IPS-NIHi11 (cell line): ENCODE measurements at places on chromosomes 1 and 21.

DNA sequence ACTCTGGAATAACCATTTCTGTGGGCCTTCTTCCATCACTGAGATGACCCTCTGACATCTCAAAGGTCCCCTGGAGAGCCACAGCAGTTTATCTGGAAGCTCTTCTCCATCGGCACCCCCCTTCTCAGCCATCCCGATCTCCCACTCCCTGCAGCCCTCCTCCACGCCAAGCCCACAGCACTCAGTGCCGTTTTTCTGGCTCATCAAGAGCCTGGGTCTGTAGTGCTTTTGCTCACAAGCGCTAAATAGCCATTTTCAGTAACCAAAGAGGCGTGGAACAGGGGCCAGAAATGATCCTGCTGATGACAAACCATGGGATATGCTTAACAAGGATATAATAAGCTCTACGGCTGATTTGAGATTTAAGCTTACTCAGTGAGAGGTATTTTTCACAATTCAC is 17.6 kb downstream of the SEC16B start:
- no peak for DNase-seq

DNA sequence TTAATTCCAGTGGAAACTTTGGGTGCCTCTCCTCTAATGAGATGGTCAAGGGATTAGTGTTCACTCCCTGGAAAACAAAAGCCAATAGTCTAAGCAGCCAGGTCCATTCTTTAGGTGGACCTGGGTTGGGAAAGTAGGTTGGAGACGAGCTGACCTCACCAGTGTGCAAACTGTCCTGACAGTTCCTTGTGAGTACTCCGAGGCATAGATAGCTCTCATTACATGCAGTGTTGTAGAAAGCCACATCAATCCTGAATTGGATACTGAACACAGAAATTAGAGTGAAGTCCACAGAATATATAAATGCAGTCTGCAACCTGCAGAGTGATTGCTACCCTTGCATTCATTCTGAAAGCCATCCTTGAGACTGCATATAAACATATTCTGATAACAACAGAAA is 675.1 kb upstream of the CXADR start:
- DNase-seq = no peak

DNA sequence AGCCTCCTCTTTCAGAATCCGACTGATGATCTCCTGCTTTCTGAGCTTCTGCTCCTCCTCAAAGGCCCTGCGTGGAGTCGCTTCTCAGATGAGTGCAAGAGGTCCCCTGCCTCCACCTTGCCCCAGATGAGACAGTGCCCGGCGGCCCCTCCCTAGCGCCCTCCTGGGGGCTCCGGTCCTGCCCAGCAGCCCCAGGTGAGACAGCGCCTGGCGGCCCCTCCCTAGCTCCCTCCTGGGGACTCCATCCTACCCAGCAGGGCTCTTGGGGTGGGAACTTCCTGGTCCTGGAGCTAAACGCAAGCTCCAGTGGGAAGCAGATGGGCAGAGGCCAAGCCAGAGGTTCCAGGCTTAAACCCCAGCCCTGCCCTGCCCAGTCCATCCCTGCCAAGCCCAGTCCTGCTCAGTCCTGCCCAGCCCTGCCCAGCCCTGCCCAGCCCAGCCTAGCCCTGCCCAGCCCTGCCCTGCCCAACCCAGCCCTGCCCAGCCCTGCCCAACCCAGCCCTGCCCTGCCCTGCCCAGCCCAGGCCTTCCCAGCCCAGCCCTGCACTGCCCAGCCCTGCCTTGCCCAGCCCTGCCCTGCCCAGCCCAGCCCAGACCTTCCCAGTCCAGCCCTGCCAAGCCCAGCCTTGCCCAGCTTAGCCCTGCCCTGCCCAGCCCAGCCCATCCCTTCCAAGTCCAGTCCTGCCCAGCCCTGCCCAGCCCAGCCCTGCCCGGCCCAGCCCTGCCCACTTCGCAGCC is 34.6 kb downstream of the CFAP74 start:
- no peak for DNase-seq

GRCh38 chr1:154582885-154583284 is 15.3 kb downstream of the CHRNB2 start:
- DNase-seq = no peak

- DNase-seq = no peak
Measured at GRCh38 chr21:41760411-41760810, 6.4 kb downstream of the RIPK4 start.

DNA sequence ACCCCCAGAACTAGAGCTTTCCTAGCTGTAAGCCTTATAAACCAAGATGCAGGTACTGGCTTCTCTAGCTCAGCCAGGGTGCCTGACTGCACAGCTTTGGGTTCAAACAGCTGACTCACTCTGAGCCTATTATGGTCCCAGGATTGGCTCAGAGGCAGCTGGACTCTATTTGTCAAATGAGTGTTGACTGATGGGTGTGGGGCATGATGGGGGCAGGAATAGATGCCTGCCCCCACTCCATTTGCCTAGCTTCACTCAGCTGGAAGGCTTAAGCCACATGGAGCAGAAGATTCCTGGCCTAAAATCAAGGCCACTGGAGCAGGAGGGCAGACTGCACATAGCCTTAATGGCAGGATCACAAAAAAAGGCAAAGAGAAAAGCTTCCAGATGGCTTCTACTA is 90.5 kb downstream of the PIK3R3 start:
- no peak for DNase-seq

- DNase-seq = no peak
Measured at GRCh38 chr1:171800342-171800741, 18.9 kb downstream of the METTL13 start.

- DNase-seq = no peak
Measured at GRCh38 chr1:165254376-165254775, 102.1 kb downstream of the LMX1A start.

DNA sequence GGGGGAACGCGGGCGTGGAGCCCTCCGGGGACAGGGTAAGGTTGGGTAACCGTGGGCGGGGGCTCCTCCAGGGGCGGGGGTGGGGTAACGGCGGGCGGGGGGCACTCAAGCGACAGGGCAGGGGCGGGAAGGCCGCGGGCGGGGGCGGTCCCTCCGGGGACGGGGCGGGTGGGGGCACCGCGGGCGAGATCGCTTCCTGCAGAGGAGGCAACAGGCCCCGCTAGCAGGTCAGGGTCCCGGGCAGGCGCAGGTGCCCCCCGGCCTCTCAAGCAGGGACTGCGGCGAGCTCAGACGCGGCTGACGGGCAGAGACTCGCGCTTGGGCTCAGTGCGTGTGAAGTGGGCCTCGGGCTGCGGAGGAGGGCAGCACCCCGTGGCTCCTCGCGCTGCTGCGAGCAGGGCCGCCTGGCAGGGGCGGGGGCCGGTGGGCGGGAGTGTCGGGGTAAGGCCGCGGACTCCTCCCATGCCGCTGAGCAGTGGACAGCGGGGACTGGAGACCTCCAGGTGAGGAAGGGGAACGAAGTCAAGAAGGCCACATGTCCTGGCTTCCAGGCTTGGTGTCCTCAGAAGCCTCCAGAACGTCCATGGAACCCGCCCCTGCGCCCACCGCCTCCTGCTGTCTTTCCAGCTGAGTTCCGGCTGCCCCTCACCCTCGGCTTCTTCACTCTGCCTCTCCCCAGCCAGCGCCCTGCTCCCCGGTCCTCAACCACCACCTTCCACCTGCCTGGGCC is 627 bp upstream of the GNB1 start:
- DNase-seq = peak; percentile 89

GRCh38 chr21:46153247-46154154 is 1.9 kb downstream of the FTCD start:
- peak; percentile 87 for DNase-seq

GRCh38 chr1:70487910-70488665 is 77.0 kb downstream of the CTH start:
- DNase-seq = peak; percentile 65

DNA sequence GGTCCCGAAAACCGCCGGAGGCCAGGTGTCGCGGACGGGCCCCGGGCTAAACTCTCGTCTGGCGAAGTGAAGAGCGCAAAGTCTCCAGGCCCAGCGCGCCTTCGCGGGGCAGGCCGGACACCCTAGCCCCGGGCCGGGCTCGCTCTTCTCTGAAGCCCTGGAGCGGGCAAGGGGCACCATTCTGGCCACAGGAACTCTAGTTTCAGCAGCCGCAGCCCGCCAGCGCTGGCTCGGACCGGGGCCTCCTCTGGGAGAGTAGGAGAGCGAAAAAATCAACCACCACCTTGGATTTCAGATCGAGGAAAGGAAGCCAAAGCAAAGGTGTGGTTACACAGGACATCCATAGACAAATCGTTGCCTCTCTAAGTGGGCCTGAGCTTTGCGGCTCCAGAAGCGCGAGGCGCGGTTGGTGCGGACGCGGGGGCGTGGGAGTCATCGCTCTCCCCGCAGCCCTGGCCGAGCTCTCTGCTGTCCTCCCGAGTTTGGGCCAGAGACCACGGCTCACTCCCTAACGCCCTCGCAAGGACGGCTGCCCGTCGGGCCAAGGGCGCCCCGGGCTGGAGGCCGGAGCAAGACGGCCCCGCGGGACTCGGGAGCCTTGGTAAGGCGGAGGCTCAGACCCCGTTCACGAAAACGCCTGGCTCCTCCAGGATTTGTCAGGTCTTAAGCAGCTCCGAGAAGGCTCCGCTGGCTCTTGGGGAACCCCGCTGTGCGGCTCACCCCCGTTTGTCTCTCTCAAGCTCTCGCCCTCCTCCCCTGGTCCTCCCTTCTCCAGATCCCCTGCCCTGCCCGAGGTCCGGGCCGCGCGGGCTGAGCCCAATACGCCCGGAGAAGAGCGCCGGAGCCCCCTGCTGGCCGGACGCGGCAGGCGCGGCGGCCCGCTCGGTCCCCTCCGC is 132.9 kb upstream of the DPYD start:
- DNase-seq = peak; percentile 79

- peak; percentile 65 for DNase-seq
Measured at GRCh38 chr21:43343095-43343991, 83.6 kb downstream of the SIK1 start.

GRCh38 chr1:6081901-6082300 is 36.2 kb downstream of the KCNAB2 start:
- no peak for DNase-seq

- DNase-seq = peak; percentile 70
Measured at GRCh38 chr1:63593886-63594605, 835 bp downstream of the PGM1 start.

DNA sequence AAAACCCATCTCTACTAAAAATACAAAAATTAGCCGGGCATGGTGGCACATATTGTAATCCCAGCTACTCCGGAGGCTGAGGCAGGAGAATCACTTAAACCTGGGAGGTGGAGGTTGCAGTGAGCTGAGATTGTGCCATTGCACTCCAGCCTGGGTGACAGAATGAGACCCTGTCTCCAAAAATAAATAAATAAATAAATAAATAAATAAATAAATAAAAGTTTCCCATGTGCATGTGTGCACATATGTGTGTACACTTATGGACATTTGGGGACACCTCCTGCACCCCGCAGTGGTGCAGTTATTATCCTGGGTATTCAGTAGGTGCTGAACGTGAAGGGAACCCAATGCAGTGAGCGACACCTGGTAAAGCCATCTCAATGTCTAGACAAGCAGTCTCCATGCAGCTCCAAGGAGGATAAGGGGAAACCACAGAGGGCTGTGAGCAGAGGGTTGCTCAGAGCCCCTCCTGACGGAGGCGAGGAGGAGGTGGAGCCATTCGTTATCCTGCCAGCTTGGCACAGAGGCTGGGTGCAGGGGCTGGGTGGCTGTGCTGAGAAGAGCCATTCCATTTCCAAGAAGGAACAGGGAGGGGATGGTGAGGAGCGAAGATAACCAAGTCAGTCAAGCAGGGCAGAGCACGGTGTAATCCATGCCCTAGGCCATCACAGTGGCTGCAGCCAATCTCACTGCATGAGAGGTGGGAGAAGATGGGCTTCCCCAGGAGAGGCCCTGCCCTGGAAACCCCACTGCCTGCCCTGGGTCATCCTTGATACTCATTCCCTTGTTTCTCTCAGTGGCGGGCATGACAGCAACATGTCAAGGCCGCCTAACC is 25.6 kb downstream of the UBIAD1 start:
- no peak for DNase-seq

GRCh38 chr1:117613249-117613968 is 7.6 kb downstream of the TENT5C start:
- no peak for DNase-seq

GRCh38 chr1:34415140-34415539 is 238.4 kb downstream of the C1orf94 start:
- no peak for DNase-seq

DNA sequence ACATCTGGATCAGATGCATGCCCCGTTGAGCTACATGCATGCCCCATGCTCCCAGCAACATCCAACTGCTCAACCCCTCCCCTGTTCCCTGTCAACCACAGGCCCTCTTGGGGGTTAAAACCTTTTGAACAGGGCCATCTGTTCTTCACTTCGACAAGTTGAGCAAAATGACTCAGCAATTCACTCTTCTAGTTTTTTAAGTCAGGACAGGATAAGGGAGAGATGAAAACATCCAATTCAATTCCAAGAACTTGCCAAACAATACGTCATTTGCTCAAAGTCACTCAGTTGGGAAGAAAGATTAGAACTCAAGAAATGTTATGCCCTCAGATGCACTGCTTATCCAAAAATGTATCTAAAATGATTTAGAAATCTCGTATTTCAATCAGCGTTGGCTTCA is 46.1 kb upstream of the MTF2 start:
- DNase-seq = no peak

DNA sequence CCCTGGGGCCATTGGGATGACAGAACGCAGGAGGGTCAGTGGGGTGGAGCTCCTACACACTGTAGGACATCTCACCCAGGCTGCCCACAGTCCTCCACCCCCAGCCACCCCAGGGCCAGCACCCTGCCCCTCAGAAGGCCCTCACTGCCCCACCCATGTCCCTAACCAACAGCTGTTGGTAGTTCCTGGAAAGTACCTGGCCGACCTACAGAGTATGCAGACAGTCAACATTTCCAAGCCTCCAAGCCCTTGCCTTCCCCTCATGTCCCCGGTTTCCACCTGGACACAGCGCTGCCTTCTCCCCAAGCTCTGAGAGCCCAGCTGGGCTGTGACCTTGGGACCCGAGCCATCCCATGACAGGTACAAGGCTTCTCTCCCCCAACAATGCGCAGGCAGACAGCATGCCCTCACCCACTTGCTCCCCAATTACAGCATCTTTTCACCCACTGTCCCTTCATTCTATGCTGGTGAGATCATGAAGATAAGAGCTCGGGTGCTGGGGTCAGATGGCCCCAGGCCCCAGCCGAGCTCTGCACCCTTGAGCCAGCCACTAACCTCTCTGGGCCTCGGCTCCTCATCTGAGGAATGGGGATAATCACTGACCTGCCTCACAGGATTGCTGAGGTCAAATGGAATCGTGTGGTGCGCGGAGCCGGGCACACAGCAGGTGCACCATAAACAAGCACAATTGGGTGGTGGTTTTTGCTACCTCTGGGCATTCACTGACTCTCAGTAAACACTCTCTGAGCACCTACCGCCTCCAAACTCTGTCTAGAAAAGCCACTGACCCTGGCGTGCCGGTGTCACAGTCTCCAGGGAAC is 11.2 kb downstream of the LAPTM5 start:
- no peak for DNase-seq
